ENCODE measurements at places on chromosomes 12 and 14. TPM values are rescaled to one million over a fixed set of nuclear protein-coding genes. Genes with fewer than 3 reads are reported as not detected.

DNA sequence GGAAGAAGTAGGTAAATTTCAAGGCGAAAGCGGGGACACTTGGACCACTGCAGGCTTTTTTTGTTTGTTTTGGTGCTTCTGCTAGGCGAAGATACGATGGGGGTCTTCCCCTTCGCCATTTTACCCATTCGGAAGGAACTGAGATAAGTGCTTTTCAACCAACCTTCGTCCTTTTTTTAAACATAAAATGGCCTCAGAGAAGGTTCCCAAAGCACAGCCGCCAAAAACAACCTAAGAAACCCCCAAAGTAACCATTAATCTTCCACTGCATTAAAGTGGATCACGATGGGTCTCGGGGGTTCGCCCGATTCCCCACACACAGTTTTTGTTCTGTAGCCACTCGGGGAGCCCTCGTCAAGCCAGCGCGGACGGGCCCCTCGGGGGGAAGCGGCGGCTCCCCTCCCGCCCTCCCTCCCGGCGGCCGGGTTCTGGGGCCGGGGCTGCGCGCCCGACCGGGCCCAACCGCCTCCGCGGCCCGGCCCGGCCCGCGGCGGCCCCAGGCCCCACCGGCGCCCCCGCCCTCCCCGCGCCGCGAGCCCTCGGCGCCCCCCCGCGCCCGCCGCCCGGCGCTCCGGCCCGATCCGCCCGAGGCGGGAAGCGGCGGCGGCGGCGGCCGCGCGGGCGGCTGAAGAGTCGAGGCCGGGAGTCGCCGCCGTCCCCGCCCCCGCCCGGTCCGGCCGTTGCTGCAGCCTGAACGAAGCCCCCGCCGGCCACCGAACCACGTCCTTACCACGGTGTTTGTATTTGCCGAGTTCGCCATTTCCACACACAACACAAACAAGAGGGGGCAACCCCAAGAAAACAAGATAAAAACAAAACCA is 790 bp downstream of the GTF2A1 start:
- H3K27ac ChIP-seq, result peak overlapping the region; percentile 100
- H3K36me3 ChIP-seq, result peaks cover 21% of the 10 kb centered on the region
- peak; percentile 83 for DNase-seq
- no peaks in the 10 kb centered on the region for H3K27me3 ChIP-seq
- H3K4me3 ChIP-seq, result peak overlapping the region; percentile 98

- no peak for DNase-seq
- no peaks in the 10 kb centered on the region for H3K27me3 ChIP-seq
- no peak overlapping the region for H3K4me3 ChIP-seq
- no peak overlapping the region for H3K27ac ChIP-seq
Observed at GRCh38 chr12:89844539-89844938, 135.9 kb upstream of the ATP2B1 start.

DNA sequence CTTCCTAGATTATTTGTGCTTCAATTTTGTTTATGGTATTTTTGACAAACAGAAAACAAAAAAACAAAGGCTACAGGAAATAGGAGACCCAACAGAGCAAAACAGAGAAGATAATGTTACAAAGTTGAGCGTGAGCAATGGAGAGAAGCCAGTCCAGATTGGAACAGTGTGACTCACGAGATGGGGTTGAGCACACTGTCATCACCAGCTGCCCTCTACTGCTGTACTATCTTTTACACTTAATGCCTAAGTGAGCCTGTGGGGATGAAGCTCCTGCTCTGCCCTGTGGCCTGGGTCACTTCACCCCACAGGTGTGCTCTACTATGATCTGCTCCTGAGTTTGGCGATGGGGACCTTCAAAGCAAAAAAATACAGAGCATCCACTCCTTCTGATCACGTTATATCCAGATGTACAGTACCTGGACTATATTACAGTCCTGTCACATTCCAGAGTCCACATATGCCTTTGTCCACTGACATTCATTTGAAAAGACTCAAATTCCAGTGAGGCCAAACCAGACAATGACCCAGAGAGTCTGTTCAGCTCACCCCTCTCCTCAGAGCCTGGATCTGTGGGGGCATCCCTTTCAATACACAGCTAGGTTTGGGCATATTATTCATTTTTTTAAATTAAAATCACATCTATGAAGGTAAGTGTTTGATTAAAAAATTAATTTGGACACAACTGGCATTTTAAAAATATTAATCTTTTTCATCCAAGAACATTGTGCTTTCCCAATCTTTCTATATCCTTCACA is 4.4 kb downstream of the IPO8 start:
- no peak overlapping the region for H3K27ac ChIP-seq
- H3K4me3 ChIP-seq, result no peak overlapping the region
- peaks cover 14% of the 10 kb centered on the region for H3K36me3 ChIP-seq
- H3K4me1 ChIP-seq, result peaks cover 36% of the 10 kb centered on the region

- H3K4me3 ChIP-seq, result peak overlapping the region; percentile 10
- no peaks in the 10 kb centered on the region for H3K36me3 ChIP-seq
- no peak overlapping the region for H3K27ac ChIP-seq
- peaks cover 2% of the 10 kb centered on the region for H3K4me1 ChIP-seq
Observed at GRCh38 chr14:102927346-102927877, 4.9 kb downstream of the AMN start.

The TGM1 gene
- total RNA-seq, result 5.1 TPM

The GLIPR1L1 gene
- total RNA-seq, result not detected

All from activated CD4-positive, alpha-beta T cell treated with anti-CD3 and anti-CD28 coated beads, Interleukin-2, amount 10 ng/mL, durations not matched to agents 24 days and 14 days (primary cell).